Globus pallidus (tissue), 1 donor: ENCODE measurements at places on chromosomes 5 and 9.

DNA sequence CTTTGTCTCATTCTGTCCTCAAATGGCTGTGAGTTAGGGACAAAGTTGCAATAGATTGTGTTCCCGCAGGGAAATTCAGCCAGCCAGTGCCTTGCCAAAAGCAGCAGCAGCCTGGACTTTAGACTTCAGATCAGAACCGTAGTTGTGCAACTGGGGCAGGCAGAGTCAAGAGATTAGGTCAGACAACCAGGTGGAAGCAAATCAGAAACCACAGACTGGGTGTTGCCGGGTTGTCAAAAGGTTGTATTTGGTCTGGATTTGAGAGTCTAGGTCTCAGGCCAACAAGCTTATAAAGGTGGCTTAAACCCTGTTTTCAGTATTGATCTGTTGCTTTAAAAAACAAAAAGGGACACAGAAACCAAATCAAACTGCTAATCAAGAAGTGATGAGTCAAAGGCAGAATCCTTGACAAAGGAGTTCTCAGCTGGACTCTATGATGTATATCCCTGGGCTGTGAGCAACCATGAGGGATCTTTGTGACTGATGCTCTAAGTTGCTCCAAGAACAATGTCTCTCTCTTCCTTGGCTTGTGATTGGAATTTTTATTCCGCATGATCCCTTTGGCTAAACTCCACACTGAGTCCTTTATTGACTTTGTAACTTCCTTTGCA is 20.9 kb downstream of the RFK start:
- DNase-seq: no peak

DNA sequence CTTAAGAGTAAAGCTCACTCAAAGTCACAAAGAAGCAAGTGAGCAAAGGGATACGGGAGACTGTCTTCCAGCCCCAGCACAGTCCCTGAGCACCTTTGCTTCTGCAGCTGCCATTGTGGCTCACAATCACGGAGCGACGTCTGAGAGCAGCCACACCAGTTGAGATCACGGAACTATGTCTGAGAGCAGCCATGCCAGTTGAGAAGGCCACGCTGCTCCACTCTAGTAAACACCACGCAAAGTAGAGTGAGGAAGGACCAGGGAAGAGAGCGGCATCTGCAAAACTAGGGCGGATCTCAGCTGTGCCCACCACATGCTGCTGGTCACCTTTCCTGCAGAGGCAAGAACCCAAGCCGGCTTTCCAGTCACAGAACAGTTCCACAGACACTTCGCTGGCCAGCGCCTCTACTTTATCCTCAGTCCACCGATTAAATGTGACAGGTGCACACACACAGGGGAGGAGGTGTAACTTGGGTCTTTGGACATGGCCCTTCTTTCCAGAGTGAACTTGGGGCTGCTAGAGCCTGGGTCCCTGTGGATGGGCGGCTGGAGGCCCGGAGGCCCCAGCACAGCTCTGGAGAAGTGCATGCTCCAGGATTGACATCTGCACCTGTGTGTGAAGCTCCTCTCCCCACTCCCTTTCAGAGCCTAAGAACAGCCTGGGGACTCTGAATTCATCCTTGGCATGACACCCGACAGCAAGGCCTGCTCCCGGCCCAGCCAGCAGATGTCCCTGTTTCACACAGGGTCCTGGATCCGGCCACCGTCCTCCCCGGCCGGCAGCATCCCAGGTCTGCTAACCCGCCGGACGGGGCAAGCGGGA is 324.9 kb upstream of the IRX4 start:
- DNase-seq: no peak

- no peak for DNase-seq
These were observed 25.3 kb downstream of the SMU1 start for GRCh38 chr9:33051144-33051543.

- no peak for DNase-seq
These were observed 59.2 kb downstream of the TNC start for GRCh38 chr9:115058684-115059315.

DNA sequence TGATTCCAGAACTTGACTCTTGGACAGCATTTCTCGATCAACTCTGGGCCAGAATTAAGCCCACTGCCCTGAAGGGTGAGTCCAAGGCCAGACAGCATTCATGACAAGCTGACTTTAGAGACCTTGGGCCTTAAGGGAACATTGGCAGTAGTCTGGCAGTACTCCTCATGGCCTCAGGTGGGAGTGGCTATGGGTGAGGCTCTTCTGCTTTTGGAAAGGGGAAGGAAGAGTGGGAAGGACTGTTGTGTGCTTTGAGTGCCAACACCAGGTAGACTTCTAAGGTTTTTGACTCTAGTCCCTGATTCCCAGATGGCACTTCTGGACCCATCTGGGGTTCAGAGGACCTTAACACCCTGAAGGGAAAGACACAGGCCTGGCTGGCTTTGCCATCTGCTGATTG is 530.4 kb downstream of the ACTL7B start:
- DNase-seq: no peak

DNA sequence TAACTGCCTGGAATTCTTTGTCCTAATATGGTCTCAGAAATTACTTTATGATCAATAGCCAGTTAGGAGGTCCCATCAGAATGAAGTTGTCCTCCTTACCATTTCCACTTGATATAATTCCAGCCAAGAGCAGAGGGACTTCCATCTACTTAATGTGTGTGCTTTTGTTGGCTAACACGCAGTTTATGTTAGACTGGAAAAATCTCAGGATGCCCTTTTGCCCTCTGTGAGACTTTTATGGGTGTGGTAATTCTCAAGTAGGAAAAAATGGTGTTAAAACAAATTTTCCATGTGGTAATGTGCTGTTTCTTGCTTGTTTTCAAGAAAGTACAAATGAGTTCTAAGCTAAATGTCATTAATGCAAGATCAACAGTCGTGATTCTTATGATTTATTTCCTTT is 327.1 kb downstream of the MTRR start:
- no peak for DNase-seq

- DNase-seq: no peak
These were observed 186.9 kb downstream of the GADD45G start for GRCh38 chr9:89791754-89792153.

DNA sequence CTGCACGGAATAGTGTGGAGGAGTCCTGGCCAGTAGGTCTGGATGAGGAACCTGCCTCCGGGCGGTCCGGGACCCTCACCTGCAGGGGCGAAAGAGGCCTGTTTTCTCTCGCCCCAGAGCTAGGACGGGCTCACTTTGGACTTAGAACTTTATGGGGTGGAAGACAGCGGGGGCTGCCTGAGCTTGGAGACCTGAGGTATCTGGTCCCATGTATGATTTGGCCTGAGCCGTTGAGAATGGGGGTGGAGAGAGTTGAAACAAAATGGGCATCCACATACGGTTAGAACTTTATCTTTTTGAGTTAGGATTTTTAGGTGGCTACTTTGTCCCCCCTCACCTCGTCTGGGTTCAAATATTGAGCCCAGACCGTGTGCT is 681 bp upstream of the ETF1 start:
- DNase-seq: no peak

- no peak for DNase-seq
These were observed 137.0 kb downstream of the CCDC192 start for GRCh38 chr5:127840198-127840524.

DNA sequence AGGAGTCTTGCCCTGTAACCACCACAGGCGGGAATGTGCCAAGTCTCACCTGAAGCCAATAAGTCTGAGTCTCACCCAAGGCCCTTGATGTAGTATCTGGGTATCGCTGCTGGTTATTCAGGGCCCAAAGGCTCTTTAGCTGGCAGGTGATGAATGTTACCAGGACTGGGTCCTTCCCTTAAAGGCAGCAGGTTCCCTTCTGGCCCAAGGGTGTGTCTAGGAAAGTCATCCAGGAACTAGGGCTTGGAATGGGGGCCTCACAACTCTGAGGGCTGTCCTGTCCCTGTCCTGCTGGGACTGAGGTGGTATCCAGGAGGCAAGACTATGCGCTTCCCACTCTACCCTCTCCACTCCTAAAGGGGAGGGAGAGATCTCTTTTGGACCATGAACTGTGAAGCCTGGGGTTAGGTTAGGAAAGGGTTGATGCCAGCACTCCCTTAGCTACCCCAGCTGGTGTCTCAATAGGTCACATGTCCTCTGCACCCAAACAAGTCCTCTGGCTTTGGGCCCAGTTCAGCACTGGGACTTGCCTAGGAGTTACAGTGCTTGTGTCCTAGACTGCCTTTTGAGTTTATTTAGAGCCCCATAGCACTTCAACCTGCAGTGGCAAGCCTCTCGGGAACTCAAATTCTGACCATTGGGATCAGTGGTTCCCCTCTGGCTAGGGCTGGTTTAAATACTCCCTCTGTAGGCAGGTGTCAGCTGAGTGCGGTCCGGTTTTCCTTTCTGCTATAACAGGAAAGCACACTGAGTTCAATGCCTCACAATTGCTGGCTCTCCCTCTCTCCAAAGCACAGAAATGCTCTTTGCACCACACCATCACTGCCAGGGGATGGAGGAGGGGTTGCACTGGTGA is 22.5 kb upstream of the RANBP3L start:
- no peak for DNase-seq
